Karpas-422 (cell line): ENCODE measurements at places on chromosomes 6 and 20. TPM values are rescaled to one million over a fixed set of nuclear protein-coding genes. Genes with fewer than 3 reads are reported as not detected.

TENT5A gene
- total RNA-seq = not detected in 2 replicates

SLC16A10 gene
- 0.37 and 1.6 TPM in 2 replicates for total RNA-seq

LY6G6C gene
- total RNA-seq = not detected in 2 replicates

TFAP2C gene
- total RNA-seq = not detected in 2 replicates

CST2 gene
- not detected in 2 replicates for total RNA-seq

GPX5 gene
- not detected in 2 replicates for total RNA-seq

BTN2A1 gene
- total RNA-seq = 6.4 and 12.6 TPM in 2 replicates

SIRPB2 gene
- total RNA-seq = not detected in 2 replicates

AGER gene
- total RNA-seq = 9.0 and 9.2 TPM in 2 replicates

MAP3K5 gene
- 1.0 and 1.1 TPM in 2 replicates for total RNA-seq

DDX43 gene
- total RNA-seq = not detected in 2 replicates

TOX2 gene
- 42.9 and 54.1 TPM in 2 replicates for total RNA-seq

TGM2 gene
- 0.11 and 0.15 TPM in 2 replicates for total RNA-seq

PTCHD4 gene
- not detected in 2 replicates for total RNA-seq

YIPF3 gene
- total RNA-seq = 50.3 and 66.7 TPM in 2 replicates

GCNT2 gene
- 15.1 and 21.3 TPM in 2 replicates for total RNA-seq

ACSS1 gene
- 2.3 and 8.5 TPM in 2 replicates for total RNA-seq

PCMT1 gene
- total RNA-seq = 79.1 and 116 TPM in 2 replicates

GOPC gene
- total RNA-seq = 31.5 and 36.4 TPM in 2 replicates

DAAM2 gene
- not detected in 2 replicates for total RNA-seq

HDGFL1 gene
- not detected in 2 replicates for total RNA-seq

CD40 gene
- total RNA-seq = 6.3 and 12.1 TPM in 2 replicates

PPIL6 gene
- total RNA-seq = 0.54 TPM in 1 of 2 replicates, not detected in the other

RIPK1 gene
- 9.6 and 12.3 TPM in 2 replicates for total RNA-seq

TTK gene
- total RNA-seq = 28.0 and 52.0 TPM in 2 replicates

ASCC3 gene
- 39.0 and 56.2 TPM in 2 replicates for total RNA-seq

KCNQ5 gene
- 29.1 and 50.5 TPM in 2 replicates for total RNA-seq

LZTS3 gene
- 3.1 and 9.1 TPM in 2 replicates for total RNA-seq

CLPSL1 gene
- total RNA-seq = not detected in 2 replicates

TULP1 gene
- total RNA-seq = not detected in 2 replicates

SCRT2 gene
- not detected in 2 replicates for total RNA-seq

SLC17A1 gene
- total RNA-seq = not detected in 2 replicates

CYP39A1 gene
- 8.2 and 15.4 TPM in 2 replicates for total RNA-seq
